ENCODE measurements at places on chromosomes 13 and 19. TPM values are rescaled to one million over a fixed set of nuclear protein-coding genes. Genes with fewer than 3 reads are reported as not detected.

- DNase-seq, result no peak
Observed at GRCh38 chr13:95207769-95208366, 93.4 kb downstream of the ABCC4 start.

DNA sequence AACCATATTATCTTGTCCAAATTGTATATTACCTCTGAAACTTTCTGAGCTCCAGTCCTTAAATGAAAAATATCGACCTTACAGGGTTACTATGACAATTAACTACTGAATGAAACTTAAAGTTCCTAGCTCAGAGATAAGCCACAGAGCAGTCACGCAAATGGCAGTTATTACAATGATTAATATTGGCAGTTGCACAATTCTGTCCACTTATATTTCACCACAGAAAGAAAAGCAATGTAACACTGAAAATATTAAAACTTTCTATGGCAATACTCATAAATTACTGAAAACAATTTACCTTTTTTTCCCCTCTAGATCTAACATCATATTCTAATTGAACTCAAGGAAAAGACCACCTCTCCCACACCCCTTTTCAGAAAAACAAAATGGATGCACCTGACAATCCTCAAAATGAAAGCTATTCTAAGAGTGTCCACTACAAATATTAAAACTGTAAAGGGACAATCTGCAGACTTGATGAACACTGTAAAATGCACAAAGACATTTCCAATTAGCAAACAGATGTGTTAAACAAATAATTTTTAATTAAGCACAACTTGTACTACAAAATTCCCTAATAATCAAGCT is 14.6 kb downstream of the LNX2 start:
- DNase-seq, result no peak

GRCh38 chr19:16611121-16611520 is 16.9 kb downstream of the MED26 start:
- DNase-seq, result no peak

DNA sequence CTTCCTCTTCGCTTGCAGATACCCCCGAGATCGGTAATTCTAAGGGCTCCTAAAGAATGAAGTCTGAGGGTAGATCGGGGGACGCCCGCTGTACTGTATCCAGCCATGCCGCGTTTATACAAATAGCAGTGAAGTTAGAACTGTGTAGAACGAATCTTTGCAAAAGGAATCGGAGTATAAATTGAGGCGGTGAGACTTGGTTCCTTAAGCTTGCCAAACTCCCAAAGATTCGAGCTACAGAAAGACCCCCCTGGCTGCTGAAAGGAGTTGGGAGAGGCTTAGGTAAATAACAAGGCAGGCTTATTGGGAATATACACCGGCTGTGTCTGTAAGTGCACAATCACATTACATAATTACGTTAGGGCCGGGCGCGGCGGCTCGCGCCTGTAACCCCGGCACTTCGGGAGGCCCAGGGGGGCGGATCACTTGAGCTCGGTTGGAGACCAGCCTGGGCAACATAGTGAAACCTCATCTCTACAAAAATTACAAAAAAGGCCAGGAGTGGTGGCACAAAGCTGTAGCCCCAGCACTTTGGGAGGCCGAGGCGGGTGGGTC is 12.2 kb downstream of the TMEM160 start:
- DNase-seq, result no peak

GRCh38 chr13:69213396-69213795 is 894.2 kb upstream of the ATXN8OS start:
- DNase-seq, result no peak

GRCh38 chr13:29567411-29567810 is 28.1 kb downstream of the SLC7A1 start:
- no peak for DNase-seq

- DNase-seq, result no peak
Observed at GRCh38 chr19:19457671-19458070, 52.2 kb downstream of the GATAD2A start.

DNA sequence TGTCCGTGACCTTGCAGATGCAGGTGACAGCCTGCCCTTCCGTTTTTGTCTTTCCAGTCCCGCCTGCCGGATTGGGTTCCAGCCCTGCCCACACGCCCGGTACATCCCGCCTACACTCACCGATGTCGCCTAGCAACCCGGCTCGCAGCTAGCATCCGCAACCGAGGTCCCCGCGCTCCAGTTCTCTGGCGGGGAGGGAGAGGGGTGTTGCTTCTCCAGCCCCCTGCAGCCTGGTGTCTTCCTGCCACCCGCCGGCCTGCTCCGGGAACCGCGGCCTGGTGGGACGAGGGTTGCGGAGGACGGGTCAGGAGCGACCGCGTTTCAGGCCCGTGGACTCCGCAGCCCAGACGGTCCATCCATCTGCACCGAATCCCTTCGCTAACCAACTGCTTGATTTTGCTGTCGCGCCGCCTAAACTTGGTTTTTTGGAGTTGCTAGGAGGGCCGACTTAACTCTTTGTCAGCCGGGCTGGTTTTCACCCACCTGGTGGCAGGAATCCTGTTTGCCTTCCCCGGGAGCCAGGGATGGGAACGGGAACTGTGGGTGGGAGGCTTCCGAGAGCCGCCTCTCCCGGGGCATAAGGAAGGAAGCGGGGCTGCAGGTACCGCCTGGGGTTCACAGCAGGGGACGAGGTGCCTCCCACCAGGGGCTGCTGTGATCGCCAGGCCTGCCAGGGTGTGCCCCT is 15.4 kb upstream of the MATK start:
- DNase-seq, result no peak

- no peak for DNase-seq
Observed at GRCh38 chr13:99040536-99041131, 62.8 kb upstream of the DOCK9 start.

DNA sequence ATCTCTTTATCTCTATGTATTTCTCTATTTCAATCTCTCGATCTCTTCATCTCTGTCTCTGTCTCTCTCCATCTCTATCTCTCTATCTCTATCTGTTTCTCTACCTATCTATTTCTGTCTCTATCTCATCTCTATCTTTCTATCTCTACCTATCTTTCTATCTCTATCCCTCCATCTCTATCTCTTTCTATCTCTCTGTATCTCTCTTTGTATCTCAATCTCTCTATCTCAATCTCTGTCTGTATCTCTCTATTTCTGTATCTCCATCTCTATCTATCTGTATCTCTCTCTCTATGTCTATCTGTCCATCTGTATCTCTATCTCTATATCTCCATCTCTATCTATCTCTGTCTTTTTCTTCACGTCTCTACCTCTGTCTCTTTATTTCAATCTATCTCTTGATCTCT is 25.2 kb downstream of the TNFSF9 start:
- DNase-seq, result no peak

- peak; percentile 7 for DNase-seq
Observed at GRCh38 chr19:7628589-7629311, 595 bp downstream of the XAB2 start.

GRCh38 chr13:98069985-98070384 is 72.9 kb upstream of the FARP1 start:
- DNase-seq, result no peak

- no peak for DNase-seq
Observed at GRCh38 chr19:54095136-54095858, 5.3 kb downstream of the OSCAR start.

- no peak for DNase-seq
Observed at GRCh38 chr13:84303035-84303434, 420.8 kb upstream of the SLITRK1 start.

GRCh38 chr19:6236310-6237291 is 43.2 kb downstream of the MLLT1 start:
- DNase-seq, result peak; percentile 42

DNA sequence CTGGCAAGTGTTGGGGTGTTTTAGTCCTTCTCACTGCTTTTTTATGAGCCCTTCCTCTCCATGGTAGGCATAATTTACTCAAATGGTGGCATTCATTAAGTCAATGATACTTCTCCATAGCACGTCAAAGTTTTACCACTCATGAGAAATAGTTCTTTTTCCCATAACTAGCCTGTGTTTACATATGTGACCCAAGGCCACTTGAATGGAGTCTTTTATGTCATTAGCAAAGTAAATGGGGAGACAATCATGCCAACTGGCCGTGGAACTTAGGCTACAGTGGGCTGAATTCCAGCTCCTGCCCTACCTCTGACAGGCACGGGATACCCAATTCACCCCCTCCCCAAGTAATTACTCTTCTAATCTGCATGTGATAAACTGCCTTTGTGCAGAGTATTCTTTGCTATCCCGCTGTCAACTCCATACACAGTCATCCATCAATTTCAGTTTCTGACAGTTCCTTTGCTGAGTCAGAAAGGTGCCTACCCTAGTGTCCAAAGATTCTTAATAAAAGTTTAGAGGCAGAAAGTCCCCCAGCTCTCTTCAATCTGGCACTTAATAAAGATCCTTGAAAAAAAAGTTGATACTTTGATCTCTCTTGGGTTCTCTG is 16.9 kb downstream of the PROSER1 start:
- DNase-seq, result no peak

GRCh38 chr19:50882188-50882587 is 8.9 kb downstream of the KLK2 start:
- no peak for DNase-seq

DNA sequence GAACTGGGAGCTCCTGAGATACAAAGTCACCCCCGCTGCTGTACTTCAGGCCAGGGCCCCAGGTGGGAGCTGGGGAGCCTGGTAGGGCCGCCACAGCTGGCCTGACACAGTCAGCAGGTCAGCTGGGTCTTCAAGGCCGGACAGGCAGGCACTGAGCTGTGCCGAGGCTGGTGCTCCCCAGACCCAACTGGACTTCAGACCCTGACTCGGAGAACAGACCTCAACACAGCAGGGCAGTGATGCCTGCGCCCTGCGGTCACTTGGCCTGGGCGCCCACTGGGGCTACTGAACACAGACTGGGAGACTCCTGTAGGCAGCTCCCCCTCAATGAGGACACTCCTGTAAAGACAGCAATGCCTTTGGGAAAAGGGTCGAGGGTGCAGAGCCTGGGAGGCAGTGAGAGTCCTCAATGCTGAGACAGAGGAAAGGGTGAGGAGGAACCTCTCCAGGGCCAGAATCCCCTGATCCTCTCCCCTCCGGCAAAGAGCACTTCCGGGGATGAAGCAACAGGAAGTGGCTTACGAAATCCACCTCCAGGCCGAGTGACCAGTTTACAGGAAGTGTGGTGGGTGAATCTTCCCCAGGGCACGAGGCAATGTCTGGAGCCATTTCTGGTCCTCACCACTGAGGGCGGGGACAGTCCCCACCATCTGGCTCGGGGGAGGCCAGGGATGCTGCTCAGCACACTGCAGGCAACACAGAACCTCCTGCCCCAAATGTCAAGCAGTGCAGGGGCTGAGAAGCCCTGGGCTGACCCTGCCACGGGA is 40.8 kb upstream of the ISYNA1 start:
- no peak for DNase-seq

GRCh38 chr13:99059498-99060075 is 81.7 kb upstream of the DOCK9 start:
- DNase-seq, result no peak

DNA sequence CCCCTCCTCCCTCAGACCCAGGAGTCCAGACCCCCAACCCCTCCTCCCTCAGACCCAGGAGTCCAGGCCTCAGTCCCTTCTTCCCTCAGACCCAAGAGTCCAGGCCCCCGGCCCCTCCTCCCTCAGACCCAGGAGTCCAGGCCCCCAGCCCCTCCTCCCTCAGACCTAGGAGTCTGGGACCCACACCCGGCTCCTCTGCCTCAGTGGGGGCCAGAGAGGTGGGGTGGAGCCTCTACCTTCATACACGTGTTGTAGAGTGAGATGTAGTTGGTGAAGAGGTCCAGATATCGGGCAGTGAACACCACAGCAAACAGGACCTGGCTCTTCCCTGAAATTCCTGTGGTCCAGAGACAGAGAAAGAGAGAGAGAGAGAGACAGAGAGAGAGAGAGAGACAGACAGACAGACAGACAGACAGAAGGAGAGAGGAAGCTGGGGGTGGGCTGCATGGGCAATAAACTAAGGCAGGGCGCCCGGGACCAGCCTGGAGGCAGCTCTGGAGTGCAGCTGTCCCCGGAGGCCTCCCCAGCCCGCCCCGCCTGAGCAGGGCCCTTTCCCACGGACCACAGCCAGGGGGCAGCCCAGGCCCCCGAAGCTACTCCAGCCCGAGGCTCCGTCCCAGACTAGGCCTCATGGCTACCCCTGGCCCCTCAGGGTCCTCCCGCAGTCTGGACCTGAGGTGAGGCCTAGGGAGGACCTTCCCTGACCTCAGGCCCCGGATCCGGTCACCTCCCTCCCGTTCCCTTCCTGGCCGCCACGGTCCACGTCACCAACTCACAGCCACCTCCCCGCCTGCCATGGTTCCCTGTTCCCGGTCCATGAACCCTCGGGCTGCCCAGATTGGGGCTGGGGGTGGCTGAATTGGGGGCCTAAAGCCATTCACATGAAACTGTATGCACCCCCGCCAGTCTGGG is 907 bp downstream of the KDELR1 start:
- DNase-seq, result peak; percentile 72

DNA sequence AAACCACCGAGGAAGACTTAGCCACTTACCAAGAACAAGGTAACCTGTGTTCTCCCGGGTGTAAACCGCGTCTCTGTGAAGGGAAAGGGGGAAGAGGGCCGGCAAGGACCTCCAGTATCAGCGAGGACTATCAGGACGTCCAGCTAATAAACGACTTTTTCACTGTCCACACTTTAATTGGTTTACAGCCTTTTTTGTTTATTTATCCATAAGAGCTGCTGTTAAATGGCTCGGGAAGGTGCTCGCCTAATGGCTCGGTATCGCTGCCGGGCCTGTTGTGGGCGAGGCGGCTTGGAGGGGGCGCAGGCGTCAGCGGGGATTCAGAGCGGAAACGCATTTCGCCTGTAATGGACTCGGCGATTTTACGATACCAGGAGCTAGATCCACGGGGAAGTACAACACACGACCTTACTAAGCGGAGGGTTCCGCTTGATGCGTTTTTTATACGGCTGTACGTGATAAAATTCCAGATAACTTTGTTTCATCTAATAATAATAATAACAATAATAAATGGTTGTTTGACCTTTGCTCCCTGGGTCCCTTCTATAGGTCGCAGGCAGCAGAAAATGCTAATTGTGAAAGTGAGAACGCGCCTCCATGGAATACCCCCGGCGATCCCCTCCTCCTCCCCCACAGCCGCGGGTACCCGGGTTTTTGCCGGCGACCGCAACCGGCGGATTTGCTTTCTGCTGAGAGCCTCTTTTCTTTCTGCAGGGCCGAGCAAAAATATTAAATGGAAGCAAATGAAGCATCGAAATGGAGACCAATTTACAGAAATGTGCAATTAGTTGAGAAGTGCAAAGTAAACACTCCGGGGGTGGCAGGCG is 2.5 kb upstream of the PDX1 start:
- no peak for DNase-seq

ANKRD24 gene
- total RNA-seq, result 0.18 TPM

CD177 gene
- total RNA-seq, result 0.18 TPM

OLFM4 gene
- not detected for total RNA-seq

POSTN gene
- total RNA-seq, result 0.29 TPM

COMP gene
- total RNA-seq, result not detected

ZNF443 gene
- total RNA-seq, result 3.2 TPM
